D721Med (cell line): ENCODE measurements at places on chromosomes 16 and 17.
A peak's percentile ranks its signal among the peaks of the same experiment; 100 is the strongest.

DNA sequence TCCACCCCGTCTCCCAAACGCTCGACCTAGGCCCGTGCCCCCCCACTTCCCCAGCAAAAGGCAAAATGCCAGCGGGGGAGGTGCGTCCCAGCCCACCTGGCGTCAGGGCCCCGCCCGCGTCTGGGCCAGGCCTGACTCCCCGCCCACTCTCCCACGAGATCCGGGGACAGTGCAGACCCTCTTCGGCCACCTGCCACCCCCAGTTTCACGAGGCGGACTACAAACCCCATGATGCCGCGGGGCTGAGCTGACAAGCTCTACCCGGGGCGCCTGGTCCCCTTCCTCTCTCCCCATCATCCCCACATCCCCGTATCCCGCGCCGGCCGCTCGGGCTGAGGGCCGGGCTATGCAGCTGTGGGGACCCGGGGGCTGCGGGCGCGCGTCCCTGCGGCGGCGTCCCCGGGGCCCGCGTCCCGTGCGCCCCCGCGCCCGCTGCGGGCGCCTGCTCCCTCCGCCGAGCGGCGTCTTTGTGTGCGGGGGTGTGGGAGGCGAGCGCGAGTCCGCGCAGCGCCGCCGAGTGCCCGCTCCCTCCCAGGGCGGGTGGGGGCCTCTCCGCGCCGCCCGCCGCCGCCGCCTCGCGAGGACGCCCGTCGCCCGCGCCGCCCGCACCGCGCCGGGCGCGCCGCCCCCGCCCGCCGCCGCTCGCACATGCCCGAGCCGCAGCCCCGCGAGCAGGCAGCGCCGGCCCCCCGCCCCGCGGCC lies at the start of gene ANKRD13B:
TSS of gene ANKRD13B (plus strand) at position 283 of the 702 bp plus-strand sequence. CDS start 490 bp downstream, outside the sequence.
- no peak for DNase-seq

- DNase-seq, result no peak
Observed at GRCh38 chr16:57728336-57729181, 7.0 kb upstream of the KATNB1 start.

GRCh38 chr17:41322094-41322902 lies 6.8 kb upstream of the KRTAP17-1 start:
- DNase-seq, result no peak

DNA sequence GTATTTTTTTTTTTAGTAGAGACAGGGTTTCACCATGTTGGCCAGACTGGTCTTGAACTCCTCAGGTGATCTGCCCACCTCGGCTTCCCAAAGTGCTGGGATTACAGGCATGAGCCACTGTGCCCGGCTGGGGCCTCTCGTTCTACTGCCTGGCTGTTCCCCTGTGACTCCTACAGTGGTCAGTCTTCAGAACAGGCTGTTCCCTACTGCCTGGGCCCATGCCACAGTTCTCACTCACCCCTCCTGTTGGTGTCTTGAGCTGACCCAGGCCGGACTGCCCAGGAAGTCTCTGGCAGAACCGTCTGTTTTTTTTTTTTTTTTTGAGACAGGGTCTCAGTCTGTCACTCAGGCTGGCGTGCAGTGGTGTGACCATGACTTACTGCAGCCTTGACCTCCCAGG lies 3.3 kb downstream of the CDK3 start:
- no peak for DNase-seq

GRCh38 chr17:29586676-29587469 lies 2.6 kb downstream of the GIT1 start:
- no peak for DNase-seq

DNA sequence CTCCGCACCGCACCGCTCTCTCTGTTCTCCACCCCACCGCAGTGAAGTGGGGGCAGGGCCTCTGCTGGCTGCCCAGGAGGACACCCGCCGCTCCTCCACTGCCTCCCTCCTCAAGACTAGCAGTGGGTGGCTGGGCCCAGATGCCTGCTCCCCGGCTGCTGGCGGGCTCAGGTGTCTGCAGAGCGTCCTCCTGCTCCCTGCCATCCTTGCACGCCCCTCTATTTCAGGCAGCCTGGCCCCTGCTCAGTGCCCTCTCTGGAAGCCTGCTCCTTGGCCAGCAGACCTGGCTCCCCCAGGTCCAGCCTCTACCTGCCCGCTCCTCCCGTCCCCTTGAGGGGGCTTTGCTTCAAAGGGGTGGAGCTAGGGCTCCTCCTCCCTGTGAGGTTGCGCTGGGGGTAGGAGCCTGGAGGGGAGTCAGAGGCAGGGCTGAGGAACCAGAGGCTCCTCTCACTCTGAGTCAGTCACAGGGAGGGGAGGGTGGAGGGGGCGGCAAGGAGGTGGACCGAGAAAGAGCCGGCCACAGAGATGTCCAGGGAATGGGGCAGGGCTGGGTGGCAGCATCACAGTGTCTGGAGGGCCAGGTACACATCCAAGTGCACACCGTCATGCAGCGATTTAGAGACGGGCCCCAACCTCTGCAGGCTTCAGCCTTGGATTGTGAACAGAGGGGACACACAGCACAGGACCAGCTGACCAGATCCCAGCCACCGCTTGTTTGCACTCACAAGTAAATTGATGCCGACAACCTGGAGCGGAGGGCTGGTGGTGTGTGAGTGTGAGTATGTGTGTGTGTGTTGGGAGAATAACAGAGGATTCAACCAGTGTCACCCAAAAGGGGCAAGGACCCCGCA lies 9.8 kb upstream of the TMEM92 start:
- peak; percentile 8 for DNase-seq

DNA sequence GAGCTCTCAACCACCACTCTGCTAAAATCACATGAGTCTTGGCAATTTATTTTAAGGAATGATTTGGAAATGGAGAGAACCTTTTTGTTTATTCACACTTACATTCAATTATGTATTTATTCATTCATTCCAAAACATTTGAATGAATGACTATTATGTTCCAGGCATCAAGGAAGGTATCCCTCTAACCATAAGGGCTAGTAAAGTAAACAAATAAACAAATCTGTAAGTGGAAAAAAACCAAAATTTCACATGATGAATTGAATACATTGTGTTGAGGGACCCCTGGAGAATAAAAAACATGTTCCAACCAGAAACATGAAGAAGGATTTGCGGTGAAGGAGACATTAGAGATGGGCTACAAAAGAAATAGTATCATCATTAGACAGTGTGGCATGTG lies 677.8 kb downstream of the TOX3 start:
- DNase-seq, result no peak

GRCh38 chr16:69179328-69180010 lies 7.5 kb upstream of the SNTB2 start:
- no peak for DNase-seq

- DNase-seq, result no peak
Observed at GRCh38 chr17:77619326-77619725, 339.2 kb upstream of the TNRC6C start.

- no peak for DNase-seq
Observed at GRCh38 chr16:70800311-70800710, 647 bp downstream of the VAC14 start.

GRCh38 chr16:72051818-72052217 lies 2.5 kb upstream of the HP start:
- DNase-seq, result no peak

- no peak for DNase-seq
Observed at GRCh38 chr17:62965174-62965685, 805 bp upstream of the TANC2 start.

GRCh38 chr17:77890771-77891170 lies 67.7 kb upstream of the TNRC6C start:
- no peak for DNase-seq

GRCh38 chr17:68441070-68441770 lies 16.1 kb downstream of the WIPI1 start:
- no peak for DNase-seq

DNA sequence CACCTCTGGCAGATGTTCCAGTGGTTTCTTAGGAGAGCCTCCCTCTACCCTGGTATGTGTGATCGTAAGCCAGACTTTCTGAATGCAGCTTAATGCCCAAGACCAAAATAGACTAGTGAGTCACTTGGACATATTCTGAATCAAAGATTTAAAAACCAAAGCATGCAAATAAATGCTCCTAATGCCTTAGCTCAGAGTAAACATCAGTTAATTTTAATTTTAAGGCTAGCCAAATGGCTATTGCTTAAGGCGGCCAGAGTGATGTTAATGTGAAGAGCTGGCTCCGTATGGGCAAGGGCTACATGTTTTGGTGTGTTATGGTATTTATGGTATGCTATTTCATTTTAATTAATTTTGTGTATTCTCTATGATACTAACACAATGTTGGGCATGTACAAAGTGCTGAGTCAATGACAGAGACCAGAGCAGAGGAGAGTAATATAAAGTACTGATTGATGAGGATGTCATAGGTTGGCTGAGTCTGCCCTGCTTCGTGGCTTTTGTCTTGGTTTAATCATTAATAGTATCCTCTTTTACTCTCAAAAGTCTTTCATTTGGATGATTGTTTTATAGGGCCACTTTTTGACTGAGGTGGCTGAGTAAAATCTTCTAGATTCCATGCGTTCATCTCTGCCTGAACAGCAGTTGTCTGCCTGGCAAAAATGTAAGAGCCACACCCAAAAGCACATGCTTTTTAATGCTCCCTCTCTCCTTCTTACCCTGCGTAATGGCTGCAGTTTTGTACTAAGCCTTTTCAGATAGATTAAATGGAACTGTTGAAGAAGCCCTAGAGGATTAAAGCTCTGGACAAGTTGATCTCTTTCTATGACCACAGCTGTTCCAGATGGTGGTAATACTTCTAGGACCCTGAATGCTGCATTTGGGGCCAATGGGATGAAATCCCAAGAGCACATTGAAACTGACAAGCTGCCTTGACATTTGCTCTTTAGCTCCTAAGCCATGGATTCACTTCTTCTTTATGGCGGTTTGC lies 59.6 kb downstream of the MAP2K6 start:
- DNase-seq, result peak; percentile 55

GRCh38 chr16:55349867-55350266 lies 25.9 kb downstream of the IRX6 start:
- no peak for DNase-seq

- DNase-seq, result no peak
Observed at GRCh38 chr17:66523378-66524200, 221.2 kb downstream of the PRKCA start.

- DNase-seq, result no peak
Observed at GRCh38 chr17:82384730-82385481, 13.3 kb downstream of the UTS2R start.

DNA sequence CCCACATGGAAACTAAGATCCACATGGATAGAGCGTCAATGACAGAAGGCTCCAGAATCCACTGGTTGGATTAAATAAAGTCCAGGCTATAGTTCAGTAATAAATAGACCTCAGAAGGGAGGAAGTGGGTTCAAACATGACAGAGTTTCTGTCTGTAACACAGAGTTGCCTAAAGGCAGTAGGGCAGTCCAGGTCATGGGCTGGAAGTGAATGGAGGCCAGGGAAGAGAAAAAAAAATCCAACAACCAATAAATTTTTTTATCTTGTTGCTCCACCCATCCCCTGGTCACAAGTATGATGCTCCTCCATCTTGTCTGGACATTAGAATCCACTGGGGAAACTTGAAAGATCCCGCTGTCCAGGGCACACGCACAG lies 92.4 kb downstream of the RGS9 start:
- DNase-seq, result no peak

- DNase-seq, result no peak
Observed at GRCh38 chr17:20009052-20009301, 182 bp upstream of the SPECC1 start.

DNA sequence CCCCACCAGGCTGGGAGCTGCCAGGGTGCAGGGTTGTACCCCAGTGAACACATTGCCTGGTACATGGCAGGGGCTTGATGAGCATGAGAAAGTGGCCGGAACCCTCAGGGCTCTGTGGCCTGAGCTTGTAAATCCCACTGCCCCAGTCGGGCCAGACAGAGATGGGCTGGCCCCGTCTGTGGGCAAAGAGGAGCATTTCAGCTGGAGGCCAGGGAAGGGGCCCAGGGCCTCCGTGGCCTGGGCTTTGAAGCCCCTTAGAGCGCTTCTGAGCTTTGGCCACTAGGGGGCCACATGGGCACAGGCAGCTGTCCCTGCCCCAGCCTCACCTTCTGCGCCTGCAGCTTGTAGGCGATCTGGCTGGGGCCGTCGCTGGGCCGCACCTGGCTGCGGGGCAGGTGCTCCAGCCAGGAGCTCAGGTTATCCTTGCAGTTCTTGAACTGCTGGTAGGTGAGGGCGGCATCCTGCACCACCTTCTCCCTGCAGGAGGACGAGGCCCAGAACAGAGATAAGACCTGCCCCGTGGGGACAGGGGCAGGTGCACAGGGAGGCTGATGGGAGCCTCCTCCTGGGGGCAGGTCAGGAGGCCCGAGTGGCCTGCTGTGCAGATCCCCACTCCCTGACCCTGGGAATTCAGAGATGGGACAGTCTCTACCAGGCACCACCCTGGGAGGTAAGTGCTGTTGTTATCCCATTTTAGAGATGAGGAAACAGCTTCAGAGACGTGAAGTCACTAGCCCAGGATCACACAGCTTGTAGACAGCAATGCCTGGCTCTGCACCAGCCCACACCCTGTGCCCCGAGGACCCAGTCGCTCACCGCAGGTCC lies 12.8 kb downstream of the EVPL start:
- peak; percentile 96 for DNase-seq

- DNase-seq, result no peak
Observed at GRCh38 chr17:53313746-53314145, 509.0 kb upstream of the KIF2B start.

DNA sequence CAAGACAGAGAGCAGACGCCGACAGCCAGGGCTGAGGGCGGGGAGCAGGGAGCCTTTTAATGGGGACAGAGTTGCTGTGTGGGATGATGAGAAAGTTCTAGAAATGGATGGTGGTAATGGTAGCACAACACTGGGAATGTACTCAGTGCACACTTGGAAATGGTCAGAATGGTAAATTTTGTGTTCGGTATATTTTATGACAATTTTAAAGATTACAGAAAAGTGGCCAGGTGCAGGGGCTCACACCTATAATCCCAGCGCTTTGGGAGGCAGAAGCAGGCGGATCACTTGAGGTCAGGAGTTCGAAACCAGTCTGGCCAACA lies 243.2 kb upstream of the CIBAR2 start:
- DNase-seq, result no peak

DNA sequence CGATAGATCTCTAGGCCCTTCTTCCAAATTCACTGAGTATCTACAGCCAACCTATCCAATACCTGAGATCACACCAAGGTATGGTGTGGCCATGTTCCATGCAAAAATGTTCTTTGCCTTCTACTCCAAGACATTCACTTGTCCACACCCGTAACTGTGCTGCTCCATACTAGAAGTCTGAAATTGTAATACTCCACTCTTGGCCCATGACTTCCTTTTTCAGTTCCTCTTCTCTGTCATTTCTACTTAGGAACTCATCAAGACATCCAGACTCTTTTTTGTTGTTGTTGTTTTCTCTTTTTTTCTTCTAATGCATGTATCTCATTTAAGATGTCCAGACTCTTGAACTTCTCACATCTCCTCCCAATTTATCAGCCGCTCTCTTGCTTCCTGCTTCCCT lies 42.5 kb upstream of the KSR1 start:
- DNase-seq, result no peak

DNA sequence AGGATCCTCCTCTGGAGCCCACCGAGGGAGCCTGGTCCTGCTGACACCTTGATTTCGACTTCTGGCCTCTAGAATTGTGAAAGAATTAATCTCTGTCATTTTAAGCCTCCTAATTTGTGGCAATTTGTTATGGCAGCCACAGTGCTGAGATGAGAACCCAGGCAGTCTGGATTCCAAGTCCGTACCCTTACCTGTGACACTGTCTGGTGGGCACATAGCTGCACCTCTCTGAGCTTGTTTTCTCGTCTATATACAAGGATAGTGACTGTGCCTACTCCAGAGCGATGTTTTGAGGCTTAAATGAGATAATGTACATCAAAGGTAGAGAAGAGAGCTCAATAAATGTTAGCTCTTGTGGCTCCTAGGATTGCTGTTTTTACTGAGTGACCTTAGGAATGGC lies 128.4 kb upstream of the MPHOSPH6 start:
- no peak for DNase-seq
